ENCODE measurements at places on chromosomes 2 and 18.

DNA sequence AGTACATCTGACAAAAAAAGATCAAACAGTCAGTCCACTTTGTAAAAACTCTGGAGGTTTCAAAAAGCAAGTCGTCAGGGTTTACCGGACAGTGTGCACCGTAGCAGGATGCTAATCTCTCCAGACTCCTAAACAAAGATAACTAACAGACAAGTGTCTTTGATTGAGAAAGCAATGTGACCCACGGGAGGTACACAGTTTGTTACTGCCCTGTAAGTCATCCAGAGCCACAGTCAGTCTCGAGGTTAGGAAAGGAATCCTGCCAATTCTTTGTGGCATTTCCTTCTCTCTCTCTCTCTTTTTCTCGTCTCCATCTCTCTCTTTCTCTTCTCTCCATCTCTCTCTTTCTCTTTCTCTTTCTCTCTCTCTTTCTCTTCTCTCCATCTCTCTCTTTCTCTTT is 42.8 kb downstream of the LRRTM4 start:
- no peak for DNase-seq

DNA sequence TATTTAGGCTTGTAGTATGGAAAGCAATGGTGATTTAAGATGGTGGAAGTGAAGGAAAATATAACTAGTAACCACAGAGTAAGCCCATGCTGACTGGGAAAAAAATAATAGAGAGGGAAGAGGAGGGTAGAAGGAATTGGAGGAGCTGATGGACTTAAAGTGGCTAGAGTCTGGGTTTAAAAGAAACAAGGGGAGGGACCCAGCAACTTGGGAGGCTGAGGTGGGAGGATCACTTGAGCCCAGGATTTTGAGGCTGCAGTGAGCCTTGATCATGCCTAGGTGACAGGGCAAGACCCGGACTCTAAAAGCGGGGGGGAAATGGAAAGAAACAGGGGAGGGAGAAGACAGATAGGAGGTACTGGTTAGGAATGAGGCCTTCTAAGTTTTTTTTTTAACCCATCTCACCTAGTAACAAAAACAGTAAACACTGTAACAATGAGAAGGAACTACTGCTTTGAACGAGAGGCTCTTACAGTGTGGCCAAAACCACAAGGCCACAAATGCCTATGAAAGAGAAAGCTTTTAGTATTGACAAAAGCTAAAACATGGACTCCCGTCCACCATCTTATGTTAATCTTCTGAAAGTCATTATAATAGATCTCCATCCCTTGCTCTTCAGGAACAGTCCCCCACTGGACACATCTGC is 26.6 kb downstream of the METTL8 start:
- no peak for DNase-seq

GRCh38 chr2:109066917-109067597 is 61.9 kb upstream of the SH3RF3 start:
- DNase-seq = no peak

- DNase-seq = no peak
Observed at GRCh38 chr18:69128566-69128965, 272.1 kb upstream of the DOK6 start.

GRCh38 chr2:189210250-189211087 is 30.9 kb upstream of the COL5A2 start:
- DNase-seq = no peak

DNA sequence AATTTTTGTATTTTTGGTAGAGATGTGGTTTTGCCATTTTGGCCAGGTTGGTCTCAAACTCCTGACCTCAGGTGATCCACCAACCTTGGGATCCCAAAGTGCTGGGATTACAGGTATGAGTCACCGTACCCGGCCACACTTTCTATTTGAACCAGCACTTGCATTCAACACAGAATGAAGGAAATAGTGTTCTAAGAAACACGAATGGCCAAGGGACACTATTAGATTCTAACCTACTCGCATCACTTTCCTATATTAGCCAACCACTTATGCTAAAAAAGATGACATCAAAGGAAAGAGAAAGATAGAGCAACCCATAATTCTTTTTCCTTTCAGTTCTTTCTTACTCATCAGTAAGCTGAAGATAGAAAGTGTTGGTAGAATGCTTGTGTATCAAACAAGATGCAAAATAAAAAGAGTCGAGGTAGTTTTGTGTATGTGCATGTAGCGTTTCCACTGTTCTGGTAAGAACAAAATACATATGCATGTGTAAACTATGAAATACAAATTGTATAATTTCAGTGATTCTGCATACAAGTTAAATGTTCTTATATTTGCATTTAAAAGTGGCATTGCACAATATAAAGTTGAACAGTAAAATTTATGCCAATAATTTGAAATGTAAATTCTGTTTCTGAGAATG is 247.6 kb downstream of the CDCA7 start:
- DNase-seq = no peak

- no peak for DNase-seq
Observed at GRCh38 chr2:38590053-38590452, 12.7 kb downstream of the HNRNPLL start.

DNA sequence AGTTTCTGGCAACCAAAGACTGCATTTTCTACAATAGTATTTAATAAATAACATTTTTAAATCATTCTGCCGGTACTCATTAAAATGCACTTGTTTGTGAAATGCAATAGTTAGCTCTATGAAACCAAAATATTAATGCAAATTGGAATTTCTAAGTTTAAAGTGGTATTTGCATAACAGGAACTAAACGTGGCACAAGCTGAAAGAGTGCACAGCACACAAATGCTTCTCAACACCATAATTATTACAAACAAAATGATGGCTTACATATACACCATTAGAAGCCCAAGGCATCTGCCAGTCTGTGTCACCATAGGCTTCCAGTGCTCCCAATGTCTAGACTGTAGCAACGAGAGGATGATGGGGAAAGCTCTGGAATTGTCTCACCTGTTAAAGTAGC is 280.5 kb downstream of the TCF4 start:
- DNase-seq = no peak

DNA sequence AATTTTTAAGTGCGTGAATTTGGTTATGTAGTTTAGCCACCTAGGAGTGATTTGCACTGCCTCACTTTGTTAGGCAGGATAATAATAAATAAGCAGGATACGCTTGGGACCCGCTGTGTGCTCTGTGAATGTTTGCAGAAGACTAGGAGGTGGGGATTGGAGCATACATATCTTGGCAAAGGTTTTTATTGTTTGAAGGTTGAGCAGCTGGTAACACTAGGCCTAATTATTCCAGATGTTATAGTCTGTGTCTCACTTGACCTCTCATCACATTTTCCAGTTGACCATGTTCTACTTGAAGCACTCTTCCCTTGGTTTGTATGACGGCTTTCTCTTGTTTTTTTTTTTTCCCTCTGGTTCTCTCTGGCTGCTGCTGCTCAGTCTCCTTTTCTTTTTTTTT is 42.7 kb downstream of the FHOD3 start:
- no peak for DNase-seq

- no peak for DNase-seq
Observed at GRCh38 chr2:189511210-189511959, 69.2 kb downstream of the SLC40A1 start.

GRCh38 chr2:219459460-219460311 is 25.0 kb downstream of the SPEG start:
- DNase-seq = no peak

GRCh38 chr2:16855183-16855582 is 189.5 kb upstream of the CYRIA start:
- no peak for DNase-seq

DNA sequence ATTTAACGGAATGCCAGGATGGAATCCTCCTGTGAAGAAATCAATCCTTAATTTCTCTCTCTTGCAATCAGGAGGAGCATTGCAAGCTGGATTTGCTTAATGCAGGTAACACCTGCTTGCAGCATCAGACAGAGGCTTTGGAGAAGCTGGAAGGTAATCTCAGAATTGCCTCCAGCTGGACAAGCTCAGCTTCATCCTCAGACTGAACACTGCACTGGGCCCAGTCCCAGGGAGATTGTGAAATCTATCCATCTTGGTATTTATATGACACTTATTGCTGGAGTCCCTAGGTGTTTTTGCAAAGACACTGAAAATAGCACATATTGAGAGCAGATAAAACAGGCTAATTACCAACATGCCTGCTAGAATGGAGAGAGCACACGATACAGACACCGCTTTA is 179.4 kb upstream of the SESTD1 start:
- DNase-seq = no peak

DNA sequence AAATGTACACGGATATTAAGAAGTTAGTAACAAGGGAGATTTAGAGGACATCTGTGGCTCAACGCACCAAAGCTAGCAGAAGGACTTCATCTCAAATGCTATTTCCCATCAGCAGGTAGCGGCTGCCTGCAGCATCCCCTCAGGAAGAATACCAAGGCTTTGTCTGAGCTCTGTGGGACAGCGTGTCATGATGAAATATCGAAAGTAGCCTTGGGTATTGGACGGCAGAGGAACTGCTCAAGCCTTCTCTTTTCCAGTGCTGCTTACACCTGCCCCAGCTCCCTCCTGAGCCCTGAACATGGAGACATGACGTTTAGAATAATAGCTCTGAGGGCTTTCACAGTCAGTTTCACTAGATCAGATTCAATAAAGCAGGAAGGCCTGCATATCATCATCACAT is 241.6 kb downstream of the SUCLG1 start:
- DNase-seq = no peak

DNA sequence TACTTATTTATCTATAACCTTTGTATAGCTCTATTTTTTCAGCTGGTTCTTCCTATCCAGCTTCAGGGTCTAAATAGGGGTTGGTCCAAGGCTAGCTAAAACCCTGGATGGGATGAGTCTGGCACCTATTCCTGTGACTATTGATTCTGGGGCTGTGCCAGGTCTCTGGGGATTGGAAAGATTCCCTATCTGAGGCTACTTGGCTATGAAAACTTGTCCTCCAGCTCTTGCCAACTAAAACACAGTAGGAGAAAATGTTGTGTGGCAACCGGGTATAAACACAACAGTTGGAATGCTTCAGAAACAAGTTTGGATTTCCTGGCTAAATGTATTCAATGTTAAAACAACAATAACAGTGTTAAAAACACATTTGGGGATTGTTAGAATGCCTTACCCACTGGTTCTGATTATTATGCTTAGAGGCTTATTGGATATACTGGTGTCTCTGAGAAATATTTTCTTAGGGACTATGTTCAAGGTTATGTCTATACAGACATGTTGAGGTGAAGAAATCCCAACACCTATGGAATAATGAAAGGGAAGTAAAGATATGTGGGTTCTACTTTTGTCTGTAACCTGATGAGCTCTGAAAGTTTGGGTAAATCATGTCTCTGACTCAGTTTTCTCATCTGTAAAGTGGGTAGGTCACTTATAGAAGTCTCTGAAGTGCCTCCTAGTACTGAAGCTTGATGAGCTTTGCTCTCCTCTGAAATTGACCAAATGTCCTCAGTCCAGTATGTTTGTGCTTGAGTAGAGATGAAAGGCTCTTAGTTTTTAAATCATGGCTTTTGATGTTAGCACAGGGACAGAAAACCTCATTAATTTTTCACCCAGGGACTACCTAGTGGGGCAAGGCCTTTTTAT is 460.7 kb downstream of the MTX2 start:
- no peak for DNase-seq

DNA sequence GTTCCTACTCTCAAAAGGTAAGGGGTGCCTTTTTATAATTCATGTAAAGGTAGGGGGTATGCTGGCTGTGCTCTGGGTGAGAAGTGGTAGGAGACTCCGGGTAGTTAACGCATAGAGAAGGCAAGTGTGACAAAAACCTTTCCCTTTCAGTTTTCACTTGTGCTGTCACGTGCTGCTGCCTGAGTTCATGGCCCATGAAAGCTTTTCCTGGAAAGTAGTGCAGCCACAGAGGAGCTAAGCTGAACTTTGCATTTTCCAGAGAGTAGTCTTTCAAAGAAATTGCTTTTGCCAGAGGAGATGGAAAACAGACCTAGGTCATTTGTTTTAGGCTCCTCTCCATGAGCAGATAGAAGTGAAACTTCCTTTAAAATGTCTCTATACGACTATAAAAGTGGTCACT is 44.7 kb downstream of the THSD7B start:
- no peak for DNase-seq

DNA sequence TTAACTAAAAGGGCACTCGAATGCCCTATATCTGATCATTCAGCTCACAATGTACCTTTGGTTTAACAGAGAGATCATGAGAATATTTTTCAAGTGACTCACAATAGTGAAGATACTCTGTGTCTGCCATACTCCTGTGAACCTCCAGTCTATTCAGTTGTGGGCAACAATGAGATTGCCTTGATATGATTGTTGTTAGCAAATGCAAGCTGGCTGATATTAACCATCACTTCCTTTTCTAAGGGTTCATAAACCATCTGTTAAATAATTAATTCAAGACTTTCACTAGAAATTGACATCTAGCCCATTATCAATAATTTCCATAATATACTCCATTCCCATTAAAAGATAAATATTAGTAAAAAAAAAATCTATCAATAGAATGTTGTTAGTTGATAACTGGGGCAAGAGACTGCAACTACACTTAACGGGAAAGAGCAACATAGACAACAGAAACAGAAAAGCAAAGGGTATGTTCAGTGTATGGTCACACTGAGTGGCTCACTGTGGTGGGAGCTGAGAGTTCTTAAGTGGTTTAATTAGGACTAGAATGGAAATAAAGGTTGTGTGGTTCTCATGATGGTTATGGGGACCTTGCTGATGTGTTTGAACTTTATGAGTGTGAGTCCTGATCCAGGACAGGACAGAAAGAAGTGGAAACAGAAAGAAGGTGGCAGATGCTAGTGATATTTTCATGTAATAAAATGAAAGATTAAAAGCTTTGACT is 11.9 kb downstream of the IL18RAP start:
- DNase-seq = no peak

GRCh38 chr2:33104726-33105125 is 158.0 kb downstream of the LTBP1 start:
- no peak for DNase-seq

DNA sequence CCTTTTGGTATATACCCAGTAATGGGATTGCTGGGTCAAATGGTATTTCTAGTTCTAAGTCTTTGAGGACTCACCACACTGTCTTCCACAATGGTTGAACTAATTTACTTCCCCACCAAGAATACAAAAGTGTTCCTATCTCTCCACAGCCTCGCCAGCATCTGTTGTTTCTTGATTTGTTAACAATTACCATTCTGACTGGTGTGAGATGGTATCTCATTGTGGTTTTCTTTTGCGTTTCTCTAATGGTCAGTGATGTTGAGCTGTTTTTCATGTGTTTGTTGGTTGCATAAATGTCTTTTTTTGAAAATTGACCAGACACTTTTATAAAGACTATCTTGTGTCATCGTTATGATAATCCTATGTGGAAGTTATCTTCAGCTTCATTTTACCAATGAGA is 16.0 kb upstream of the ATP8B1 start:
- no peak for DNase-seq

DNA sequence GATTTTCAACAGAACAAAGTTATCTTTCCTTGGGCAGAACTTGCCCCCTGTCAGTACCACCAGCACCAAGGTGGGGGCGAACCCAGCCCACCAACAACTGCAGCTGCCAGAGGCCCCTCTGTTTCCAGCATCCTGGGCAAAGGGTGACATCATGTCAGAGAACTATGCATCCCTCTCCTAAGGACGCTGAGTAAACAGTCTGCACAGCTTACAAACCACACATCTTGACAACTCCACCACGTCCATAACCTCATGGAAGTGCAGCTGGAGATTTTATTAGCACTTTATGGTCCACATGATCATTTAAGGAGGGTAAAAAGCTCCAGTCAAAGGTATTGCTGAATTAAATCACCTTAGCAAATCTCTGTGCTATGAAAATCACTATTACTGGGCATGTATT is 40.4 kb downstream of the PIEZO2 start:
- no peak for DNase-seq

- no peak for DNase-seq
Observed at GRCh38 chr18:52484977-52485376, 145.0 kb downstream of the DCC start.
